ENCODE measurements at places on chromosomes 13 and 19. TPM values are rescaled to one million over a fixed set of nuclear protein-coding genes. Genes with fewer than 3 reads are reported as not detected.

The GNA15 gene
- 109 TPM for total RNA-seq

The TUBA3C gene
- total RNA-seq = not detected

DNA sequence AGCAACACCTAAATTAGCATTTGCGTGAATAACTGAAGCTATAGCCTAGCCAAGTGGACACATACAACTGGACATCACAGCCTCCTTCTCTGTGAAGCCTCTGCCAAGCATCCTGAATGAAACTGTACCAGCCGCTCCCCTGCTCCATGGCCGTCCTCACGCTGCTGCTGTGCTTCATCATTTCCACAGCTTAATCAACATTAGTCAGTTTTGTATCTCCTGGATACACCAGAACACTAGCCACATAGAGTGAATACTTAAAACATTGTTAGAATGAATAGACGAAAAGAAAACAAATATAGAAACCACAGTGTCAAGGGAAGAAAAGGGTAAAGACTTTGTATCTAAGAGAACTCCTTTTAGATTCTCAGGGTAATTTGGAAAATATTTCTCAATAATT is 1526.9 kb downstream of the EFNB2 start:
- DNase-seq = no peak

GRCh38 chr19:33687481-33688170 is 65.9 kb downstream of the CHST8 start:
- DNase-seq = no peak

DNA sequence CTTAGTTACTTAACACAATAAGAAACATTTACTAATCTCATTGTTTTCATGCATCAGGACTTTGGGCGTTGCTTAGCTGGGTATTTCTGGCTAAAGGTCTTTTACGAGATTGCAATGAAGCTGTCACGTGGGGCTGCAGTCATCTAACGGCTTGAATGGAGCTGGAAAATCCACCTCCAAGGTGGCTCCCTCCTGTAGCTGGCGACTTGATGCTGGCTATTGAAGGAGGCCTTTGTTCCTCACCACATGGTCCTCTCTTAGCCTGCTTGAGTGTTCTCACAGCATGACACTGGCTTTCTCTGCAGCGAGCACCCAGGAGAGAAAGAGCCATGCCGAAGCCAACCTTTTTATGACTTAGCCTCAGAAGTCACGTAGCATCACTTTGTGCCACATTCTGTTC is 92.0 kb downstream of the NHLRC3 start:
- no peak for DNase-seq

- DNase-seq = no peak
Measured at GRCh38 chr19:47022140-47022536, 2.5 kb downstream of the NPAS1 start.

GRCh38 chr13:30006246-30006645 is 155.8 kb upstream of the UBL3 start:
- no peak for DNase-seq

The PGLYRP1 gene
- not detected for total RNA-seq

DNA sequence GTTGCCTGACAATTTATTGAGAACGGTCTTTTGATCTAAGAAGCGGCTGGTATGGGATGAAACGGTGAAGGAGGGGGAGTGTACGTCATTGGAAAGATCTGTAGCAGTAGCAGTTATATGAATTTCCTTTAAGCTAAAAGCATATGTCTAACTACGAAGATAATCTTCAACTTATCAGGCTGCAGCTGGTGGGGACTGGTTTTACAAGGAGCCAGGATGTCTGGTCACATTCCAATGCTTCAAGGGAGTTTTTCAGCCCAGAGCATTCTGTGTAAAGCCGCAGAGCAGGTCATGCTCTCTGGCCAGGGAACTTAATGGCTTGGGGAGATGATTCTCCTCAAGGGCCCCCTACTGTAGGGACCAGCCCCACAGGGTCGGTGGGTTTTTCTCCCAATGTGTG is 29.2 kb downstream of the CLEC4M start:
- DNase-seq = no peak

DNA sequence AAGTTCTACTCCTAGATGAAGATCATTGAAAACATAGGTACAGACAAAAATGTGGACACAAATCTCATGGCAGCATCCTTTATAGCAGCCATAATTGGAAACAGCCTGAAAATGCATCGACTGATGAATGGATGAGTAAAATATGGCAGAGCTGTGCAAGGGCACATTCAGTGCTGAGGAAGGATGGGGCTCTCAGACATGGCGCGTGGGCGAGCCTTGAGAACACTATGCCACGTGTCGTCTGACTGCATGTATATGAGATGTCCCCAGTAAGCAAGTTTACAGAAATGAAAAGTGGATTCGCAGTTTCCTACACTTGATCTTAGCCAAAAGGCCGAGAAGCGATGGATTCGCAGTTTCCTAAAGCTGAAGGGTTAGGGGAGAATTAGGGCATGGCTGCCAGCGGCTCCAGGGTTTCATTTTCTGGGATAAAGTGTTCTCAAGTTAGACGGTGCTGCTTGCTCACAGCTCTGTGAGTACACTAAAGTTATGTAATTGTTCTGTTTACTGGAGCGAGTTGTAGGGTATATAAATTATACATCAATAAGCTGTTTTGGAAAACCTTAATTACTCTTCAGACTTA is 78.0 kb downstream of the RAB20 start:
- no peak for DNase-seq

DNA sequence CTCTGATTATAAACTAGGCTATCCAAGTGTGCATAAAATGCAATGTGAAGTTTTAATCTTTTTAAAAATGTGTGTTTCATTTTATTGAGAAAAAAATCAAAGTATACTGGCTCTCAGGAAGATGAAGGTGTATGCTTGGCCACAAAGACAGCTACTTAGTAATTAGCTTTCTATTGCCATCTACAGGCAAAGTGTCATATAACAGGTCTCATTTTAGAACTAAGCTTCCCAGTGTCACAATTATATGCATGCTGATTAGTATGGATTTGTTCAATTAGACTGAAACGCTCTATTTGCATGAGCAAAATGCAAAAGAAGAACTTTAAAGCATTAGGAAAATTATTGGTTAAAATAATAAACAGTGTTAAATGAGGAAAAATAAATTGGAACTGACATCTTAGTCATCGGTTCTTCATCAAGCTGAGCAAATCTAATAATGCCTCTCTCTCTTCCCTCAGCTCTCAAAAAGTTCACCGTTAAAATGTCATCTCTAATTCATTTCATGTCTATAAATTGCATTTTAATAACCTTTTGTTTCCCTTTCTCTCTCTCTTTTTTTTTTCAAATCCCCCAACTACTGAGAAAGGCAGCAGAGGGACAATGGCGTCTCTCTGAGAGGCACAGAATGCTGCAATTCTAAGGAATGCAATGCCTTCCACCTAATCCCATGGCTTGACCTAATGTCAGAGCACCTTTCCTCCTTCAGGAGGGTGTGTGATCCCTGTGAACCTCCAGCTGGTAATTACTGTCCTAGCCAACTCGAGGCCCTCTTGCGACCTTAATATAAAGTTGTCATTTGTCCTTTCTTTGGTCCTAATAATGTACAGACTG is 313.1 kb upstream of the MAB21L1 start:
- DNase-seq = no peak

DNA sequence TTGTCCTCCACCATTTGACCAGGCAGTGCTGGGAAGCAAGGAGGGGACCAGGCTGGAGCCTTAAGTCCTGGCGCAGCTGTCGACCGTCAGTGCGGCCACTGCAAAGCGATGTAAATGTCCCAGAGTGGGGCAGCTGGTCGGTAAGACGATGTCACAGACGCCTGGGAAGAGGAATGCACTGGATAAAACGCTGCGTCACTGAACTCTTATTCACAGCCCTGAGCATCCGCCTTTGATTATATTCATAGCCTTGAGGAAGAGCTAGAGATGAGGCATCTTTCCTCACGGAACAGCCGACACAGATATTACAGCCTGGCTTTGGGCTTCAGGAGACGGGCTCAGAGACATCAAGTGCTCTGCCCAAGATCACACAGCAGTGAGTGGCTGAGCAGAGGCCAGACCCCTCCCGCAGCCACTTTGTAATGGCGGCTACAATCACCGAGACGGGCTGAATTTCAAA is 17.6 kb upstream of the TUBGCP3 start:
- DNase-seq = no peak

The VSIG10L gene
- total RNA-seq = 6.0 TPM

DNA sequence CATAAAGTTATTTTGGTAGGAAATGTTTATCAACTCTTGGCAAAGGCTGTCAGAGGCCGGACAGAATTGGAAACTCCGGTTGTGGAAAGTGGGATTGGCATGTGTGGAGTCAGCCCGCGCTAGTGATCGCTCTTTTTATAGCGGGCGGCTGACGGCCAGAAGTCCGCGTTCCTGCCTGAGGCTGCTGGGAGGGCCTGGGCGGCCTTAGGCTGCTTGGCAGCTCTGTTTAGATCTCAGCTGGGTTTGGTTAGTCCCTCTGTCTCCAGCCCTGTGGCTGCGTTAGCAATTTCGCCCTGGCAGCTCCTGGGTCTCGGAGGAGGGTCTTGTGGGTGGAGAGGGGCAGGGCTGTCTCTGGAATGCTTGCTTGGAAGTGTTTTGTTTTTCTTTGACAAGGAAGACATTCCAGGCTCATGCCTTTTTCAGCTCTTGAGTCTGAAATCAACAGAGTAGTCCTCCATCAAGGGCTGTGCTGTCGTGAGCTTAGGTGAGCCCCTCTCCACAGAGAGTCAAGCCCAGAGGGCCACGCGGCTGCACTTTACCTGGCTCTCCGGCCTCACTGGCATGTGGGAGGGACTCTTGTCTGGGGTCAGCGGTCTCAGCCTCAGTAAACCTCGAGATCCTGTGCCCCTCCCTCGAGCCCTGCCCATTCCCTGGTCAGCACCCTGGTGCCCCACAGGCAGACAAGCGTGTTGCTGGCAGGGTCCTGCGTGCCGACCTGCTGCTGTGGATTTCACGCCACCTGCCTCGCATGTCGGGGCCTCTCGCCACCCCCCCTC is 22.5 kb downstream of the DOT1L start:
- no peak for DNase-seq

GRCh38 chr13:48000559-48001113 is 437 bp downstream of the SUCLA2 start:
- DNase-seq = peak; percentile 5

DNA sequence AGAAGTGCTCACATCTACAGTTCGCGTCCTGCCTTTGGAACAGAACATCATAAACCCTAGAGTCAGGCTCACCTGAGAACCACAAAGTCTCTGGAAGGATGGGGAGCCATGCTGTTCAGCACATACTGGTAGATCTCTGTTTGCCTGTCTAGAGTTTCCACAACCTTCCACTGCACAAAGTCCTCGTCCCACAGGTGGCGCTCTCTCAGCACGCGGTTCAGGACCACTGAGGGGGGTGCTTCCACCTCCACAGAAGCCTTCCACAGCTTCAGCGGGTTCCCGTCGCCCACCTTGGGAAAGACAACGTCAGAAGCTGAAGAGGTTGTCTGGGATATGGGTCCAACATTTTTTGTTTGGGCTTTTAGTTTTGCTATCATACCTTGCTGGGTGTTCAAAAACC is 93.6 kb downstream of the KL start:
- no peak for DNase-seq

DNA sequence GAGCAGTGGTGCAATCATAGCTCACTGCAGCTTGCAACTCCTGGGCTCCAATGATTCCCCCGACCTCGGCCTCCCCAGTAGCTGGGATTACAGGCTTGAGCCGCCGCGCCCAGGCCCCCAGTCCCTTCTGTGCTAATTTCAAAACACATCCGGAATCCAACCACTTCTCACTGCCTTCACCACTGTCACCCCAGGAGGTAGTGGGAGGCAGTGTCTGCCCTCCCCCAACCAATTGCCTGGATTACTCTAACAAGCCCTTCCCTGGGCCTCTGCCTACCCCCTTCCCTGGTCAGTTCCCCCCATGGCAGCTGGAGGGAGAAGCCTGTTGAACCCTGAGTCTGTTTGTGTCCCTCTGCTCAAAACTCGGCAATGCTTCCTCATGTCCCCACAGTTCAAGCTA is 2.3 kb downstream of the PRAM1 start:
- DNase-seq = no peak

DNA sequence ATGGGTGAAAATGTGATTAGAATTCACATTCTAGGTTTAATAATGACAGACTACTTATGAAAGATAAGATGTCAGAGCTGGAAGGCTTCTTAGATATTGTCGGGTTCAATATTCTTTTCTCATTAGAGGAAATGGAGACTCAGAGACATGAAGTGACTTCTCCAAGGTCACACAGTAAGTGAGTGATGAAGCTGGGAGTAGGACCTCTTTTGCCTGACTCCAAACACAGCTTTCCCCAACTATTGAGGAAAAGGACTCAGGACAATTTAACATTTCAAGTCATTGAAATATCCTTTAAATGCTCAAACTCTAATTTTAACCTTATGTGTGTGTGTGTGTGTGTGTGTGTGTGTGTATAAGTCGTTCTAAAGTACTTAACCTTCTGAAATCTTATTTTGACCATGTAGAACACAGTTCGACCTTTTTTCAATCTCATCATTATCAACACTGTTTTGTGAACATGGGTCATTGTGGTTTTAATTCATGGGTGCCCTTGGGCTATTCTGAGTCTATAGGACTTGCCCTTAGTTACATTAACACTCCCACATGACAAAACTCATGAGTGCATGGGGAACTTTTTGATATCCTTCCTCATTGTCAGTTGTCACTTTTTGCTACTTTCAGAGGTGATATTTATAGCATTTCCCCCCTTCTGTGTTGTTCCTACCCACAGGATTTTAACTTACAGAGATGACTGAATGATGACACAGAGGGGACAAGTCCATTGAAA is 53.0 kb downstream of the LRCH1 start:
- DNase-seq = no peak

- no peak for DNase-seq
Measured at GRCh38 chr13:79187917-79188690, 218.0 kb downstream of the RBM26 start.

DNA sequence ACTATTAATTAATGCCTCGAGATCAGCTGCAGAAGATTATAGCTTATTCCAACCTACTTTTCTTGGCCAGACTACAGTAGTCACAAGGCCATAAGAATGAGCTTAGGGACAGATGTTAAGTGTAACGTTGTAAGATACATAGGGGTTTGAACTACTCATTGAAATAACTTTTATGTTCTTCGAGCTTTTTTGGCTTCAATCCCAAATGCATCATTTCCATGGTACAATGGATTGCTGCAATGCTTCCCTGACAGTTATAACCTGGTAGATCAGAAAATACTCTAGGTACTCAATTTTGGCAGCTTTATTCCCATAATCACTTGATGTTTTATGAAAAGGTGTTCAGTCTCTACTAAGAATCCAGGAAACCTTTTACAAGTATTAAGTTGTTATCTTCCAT is 2216.7 kb upstream of the PCDH20 start:
- no peak for DNase-seq

- no peak for DNase-seq
Measured at GRCh38 chr13:110113284-110113764, 193.6 kb downstream of the COL4A1 start.

DNA sequence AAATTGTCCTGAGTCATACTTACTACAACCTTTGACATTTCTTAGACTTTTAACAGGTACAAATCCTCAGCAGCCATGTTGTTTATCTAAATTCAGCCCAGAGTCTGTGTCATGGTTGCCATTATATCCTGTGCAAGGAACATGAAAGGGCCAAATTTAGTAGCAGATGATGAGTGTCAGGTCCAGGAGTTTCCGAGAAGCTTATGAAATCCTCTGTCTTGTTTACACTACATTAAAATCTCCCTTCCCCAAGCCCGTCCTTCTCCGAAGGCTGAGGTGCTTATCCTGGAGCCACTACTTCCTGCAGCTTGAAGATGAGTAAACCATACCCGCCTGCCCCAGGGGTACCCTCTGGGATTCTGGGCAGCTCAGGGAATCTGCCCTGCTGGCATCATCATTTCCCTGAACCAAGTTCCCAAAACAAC is 102.6 kb upstream of the SERP2 start:
- DNase-seq = no peak

Measured in activated T-helper 1 cell treated with anti-CD3 and anti-CD28 coated beads, Interleukin-12 subunit alpha, Interleukin-12 subunit beta, Interleukin-2, Interleukin-4 antibody, amounts not matched to agents 30 ng/mL and 10 ng/mL and 1 ng/mL, durations not matched to agents 14 hours and 24 hours and 36 hours (primary cell).